ENCODE measurements at places on chromosomes 4 and X. TPM values are rescaled to one million over a fixed set of nuclear protein-coding genes. Genes with fewer than 3 reads are reported as not detected.

SEPTIN6 gene
- 14.1 TPM for total RNA-seq

ANKRD50 gene
- 20.5 TPM for total RNA-seq

IL1RAPL1 gene
- not detected for total RNA-seq

SH3D19 gene
- total RNA-seq: 54.4 TPM
